ENCODE measurements at places on chromosomes 16 and 17. TPM values are rescaled to one million over a fixed set of nuclear protein-coding genes. Genes with fewer than 3 reads are reported as not detected.
A peak's percentile ranks its signal among the peaks of the same experiment; 100 is the strongest.

- no peak for DNase-seq
Measured at GRCh38 chr16:47499700-47500264, 38.7 kb downstream of the PHKB start.

DNA sequence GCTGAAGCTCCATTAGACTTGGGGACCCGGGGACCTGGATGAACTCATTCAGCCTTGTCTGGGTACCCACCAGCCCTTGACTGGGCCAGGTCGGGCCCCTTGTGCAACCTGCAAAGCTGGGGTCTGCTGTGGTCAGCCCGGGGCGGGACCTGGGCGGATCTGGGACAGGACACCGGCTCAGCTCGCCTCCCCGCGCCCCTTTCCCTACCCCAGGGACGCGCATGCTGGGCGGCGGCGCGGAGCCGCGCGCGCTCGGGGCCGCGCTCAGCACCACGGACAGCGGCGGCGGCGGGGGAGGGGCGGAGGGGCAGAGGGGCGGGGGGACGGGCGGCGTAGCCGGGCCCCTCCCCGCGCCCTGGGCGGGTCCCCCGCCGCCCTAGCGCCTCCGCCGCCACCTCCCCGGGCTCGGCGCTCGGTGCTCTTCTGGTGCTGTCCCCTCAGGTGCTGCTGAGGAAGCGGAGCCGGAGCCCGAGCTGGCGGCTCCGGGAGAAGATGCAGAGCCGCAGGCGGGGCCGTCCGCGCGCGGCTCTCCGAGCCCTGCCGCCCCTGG is 7.4 kb downstream of the ACD start:
- DNase-seq, result no peak

GRCh38 chr17:78611607-78612006 is 34.4 kb upstream of the DNAH17 start:
- no peak for DNase-seq

DNA sequence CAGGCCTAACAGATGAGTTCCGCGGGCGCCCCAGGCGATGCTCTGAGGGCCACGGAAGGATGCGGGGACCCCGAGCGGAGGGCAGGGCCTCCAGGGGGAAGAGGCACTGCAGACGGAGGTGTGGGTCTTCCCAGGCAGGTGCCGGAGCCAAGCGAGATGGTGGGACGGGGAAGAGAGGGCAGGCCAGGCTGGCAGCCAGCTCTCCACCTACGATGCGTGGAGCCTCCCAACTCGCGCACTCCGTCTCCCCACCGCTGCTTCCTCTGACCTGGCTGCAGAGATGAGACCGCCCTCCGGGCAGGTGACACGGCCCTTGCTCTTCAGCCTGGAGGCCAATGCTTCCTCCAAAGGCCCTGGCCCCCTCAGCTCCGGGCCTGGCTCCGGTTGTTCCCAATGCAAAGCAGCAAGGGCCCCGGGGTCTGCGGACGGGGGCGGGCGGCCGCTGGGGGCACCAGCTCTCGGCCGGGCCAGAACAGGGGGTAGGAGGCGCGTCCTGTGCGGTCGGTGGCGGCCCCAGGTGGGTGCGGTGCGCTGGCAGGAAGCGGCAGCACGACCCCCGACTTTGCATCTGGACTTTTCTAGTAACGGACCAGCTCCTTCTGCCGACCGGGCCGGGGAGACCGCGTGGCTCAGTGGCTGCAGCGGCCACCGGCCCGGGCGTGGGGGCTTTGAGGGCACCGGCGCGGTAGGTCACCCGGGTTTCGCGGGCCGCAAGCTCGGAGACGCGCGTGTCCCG is 1.5 kb upstream of the SOX8 start:
- no peak for DNase-seq

EPN3 gene
- total RNA-seq, result not detected

TPSD1 gene
- not detected for total RNA-seq

C16orf54 gene
- not detected for total RNA-seq

DNA sequence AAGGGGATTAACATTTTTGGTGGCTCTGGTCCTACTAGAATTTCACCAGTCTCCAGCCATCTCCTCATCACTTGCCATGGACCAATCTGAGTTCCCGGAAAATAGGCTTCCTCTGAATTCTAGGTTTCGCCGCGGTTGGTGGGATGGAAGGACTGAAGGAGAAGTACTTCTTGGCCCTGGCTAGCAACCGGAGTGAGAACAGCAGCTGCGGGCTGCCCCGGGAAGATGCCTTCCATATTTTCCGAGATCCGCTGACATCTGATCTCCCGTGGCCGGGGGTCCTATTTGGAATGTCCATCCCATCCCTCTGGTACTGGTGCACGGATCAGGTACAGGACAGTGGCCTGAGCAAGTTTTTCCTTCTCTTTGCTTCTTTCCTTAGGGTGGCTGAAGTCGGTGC is 45.0 kb downstream of the SLC5A11 start:
- no peak for DNase-seq

GCGR gene
- not detected for total RNA-seq

DNA sequence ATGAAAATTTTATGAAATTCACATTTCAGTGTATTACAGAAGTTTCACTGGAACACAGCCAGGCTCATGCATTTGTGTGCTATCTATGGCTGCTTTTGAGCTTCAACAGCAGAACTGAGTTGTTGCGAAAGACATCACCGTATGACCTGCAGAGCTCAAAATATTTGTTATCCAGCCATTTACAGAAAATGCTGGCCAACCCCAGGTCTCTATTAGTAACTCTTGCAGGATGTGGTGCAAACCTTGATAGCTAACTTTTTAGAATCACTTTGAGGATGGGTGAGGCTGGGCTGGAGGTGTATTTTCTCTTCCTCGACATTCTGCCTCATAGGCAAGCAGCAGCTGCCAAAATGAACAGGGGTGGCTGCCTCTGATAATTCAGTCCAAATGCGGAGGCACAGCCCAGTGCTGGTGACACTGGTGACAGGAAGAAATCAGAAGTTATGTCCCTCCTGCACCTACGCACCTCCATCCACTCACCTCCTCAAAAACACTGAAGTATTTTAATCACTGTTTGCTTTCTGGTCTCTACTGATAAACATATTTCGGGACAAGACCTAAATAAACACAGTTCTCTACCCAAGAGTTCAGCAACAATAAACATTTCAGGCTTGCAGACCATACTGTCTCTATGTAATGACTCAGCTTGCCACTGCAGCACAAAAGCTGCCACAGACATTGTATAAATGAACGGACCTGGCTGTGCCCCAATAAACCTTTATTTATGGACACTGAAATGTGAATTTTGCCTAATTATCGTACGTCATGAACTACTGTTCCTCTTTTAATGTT is 28.5 kb downstream of the ARHGAP17 start:
- DNase-seq, result peak; percentile 90

GRCh38 chr16:81636298-81636993 is 142.6 kb upstream of the PLCG2 start:
- DNase-seq, result no peak

ZP2 gene
- 0.22 TPM for total RNA-seq

GRCh38 chr17:32443827-32444300 is 446 bp upstream of the PSMD11 start:
- DNase-seq, result no peak

DNA sequence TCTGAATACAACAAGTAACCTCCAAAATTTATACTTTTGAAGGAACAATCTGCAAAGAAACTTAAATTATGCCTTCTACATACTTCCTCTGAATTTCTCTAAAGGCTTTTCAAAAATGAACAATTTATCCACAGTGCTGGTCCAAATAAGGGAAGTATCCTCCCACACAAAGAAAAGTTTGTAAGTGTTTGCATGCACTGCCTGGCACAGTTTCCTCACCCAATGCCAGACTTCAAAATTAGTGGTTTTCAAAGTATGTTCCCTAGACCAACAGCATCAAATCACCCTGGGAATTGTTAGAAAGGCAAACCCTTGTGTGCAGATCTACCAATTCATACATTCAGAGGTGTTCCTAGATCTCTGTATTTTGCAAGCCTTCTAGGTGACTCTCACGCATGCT is 82.5 kb downstream of the PCTP start:
- no peak for DNase-seq

DNA sequence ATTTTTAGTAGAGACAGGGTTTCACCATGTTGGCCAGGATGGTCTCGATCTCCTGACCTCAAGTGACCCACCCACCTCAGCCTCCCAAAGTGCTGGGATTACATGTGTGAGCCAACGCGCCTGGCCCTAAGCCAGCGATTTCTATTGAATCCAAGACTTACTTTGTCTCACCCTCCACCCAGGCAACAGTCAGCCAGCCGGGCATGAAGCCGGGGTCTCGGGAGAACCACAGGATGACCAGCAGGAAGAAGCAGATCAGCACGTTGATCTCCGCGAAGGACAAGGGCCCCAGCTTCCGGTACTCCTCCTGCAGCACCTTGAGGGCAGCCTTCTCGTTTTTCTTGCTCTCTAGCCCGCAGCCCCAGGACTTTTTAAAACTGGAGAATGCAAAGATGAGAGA is 17.6 kb downstream of the SLC13A5 start:
- DNase-seq, result no peak

CIBAR2 gene
- not detected for total RNA-seq

RGS11 gene
- 0.20 TPM for total RNA-seq

ACE gene
- 80.6 TPM for total RNA-seq

DNA sequence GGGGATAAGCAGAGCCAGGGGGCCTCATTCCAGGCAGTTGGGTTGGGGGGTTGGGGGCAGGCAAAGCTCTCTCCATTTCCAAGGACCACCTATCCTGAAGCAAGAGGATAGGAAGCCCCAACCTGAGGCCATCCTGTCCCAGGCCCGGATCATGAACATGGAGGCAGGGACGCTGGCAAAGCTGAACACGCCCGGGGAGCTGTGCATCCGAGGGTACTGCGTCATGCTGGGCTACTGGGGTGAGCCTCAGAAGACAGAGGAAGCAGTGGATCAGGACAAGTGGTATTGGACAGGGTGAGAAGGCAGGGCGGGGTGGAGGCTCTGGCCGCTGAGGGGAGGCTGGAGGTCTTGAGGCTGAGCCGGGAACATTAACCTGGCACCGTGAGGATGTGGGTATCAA is 3.6 kb upstream of the CHAD start:
- DNase-seq, result no peak

- DNase-seq, result no peak
Measured at GRCh38 chr17:77905766-77906165, 52.7 kb upstream of the TNRC6C start.

DNA sequence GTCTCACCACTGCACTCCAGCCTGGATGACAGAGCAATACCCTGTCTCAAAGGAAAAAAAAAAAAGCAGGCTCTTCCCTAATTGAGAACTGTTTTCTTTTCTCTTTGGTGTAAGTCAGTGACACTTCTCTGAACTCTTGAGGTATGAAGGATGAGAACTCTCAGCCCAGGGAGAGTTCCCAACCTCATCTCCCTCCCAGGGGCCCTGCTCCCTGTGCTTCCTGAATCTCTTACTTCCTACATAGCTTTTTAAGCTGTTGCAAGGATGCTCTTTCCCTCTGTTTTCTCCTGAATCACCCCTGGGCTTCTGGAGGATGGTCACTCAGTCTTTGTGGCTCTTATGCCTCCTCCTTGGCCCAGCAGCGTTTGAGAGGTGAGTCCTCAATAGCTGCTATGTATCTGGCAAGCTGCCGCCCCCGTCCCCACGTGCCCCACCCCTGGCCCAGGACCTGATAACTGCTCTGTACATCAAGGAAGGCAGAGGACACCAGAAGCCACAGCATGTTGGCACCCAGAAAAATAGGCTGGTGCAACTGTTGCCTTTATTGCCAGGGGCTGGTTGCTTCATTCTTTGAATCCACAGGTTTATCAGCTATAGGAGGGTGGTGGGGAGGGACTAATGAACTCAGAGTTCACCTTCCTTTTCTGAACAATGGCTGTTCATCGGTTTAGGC is 24.0 kb downstream of the IGF2BP1 start:
- no peak for DNase-seq

DNA sequence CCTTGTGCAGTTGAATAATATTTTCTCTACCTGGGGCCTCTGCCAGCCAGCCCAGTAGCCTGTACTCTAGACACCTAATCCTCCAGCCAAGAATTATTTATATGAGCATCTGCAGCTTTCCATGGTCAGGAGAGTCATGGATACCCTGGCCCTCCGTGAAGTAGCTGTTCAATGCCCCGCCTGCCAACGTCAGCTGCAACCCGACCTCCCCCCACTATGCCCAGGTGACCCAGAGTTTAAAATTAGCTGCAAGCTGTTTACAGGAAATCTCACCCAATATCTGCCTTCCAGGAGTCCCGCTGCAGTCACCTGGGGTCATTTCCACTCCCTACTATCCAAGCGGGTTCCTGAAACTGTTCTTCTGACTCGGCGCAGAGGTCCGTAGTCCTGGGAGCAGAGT is 12.3 kb downstream of the SDR42E2 start:
- no peak for DNase-seq

SMARCE1 gene
- total RNA-seq, result 63.0 TPM

DNA sequence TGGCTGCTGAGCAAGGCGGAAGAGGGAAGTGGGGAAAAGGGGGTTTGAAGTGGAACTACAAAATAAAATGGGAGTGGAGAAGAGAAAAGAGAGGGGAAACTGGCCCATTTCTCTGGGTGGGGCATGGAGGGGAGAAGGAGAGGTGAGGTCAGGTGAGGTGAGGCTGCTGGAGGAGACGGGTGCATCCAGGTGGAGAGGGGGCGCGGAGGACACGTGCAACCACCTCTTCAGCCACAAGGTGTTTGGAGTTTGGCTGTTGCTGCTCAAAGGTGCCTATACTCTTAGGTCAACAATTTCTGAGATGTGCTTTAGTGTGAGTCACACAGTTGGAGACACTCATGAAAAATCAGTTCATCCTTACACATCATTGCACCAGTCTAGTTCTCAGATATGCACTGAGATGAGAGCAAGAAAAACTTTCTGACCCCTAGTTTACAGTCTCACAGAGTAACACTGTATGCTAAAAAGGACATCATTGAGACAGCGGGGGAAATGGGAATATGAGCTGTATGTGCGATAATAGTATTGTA is 4.8 kb downstream of the SLC6A4 start:
- no peak for DNase-seq

PIPOX gene
- 1.2 TPM for total RNA-seq

- DNase-seq, result peak; percentile 36
Measured at GRCh38 chr16:25546791-25547190, 145.0 kb upstream of the HS3ST4 start.

DNA sequence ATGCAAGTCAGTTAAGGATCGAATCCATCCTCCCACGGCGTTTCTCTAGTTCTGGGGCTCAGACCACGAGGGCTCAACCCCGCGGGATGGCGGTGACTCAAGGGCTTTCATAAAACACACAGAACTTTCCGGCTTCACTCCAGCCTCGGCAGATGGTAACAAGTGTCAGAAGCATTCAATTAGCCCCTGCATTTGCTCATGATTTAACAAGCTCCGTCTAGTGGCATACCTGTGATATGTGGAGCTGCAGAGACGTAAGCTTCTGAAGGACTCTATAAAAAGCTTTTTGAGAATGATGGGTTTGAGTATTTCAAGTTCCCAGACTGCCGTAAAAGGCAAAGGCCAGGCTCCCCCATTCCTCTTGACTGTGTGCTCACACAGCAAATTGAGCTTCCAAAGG is 91.3 kb upstream of the SEC14L1 start:
- DNase-seq, result no peak

GPR179 gene
- not detected for total RNA-seq

SSTR5 gene
- total RNA-seq, result 0.22 TPM

GRCh38 chr17:75511610-75512575 is 3.4 kb downstream of the CASKIN2 start:
- peak; percentile 61 for DNase-seq

CRHR1 gene
- total RNA-seq, result not detected
